ENCODE measurements at places on chromosomes 3 and 15.

DNA sequence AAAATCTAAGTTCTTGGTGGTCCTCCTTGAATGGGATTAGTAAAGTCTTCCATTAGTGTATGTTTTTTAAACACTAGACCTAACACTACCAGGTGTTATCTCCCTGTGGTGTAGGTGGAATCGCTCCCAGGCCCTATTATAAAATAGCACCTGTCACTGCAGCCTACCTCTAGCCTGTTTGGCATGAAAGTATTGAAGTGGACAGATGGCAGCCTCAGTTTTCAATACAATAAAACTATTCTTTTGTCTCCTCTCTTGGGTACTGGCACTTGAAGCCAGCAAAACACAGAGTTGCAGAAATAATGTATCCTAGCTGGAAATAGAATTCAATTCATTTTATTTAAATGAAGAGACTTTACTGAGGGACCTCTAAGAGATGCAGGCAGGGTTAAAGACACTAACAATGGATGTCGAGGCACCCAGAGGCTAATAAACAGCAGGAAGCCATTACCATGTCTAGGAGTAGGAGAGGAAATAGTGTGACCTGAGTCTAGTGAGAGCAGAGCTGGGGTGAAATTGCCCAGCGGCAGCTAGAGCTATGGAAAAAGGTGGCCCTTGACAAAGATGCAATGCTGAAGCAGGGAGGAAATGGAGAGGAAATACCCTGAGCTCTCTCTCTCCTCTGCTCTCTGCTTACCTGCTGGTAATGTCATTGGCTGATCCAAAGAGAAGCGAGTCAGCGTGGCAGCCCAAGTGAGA lies 49.1 kb upstream of the TMEM158 start:
- DNase-seq = no peak

GRCh38 chr15:32029409-32029861 lies 880 bp upstream of the CHRNA7 start:
- no peak for DNase-seq

DNA sequence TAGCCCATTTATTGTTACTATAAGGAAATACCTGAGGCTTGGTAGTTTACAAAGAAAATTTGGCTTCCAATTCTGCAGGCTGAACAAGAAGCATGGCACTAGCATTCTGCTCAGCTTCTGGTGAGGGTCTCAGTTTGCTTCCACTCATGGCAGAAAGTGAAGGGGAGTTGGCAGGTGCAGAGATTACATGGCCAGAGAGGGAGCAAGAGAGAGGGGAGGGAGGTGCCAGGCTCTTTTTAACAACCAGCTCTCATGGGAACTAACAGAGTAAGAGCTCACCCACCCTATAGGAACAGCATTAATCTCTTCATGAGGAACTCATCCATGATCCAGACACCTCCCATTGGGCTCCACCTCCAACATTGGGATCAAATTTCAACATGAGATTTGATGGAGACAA lies 437.9 kb downstream of the CHL1 start:
- no peak for DNase-seq

GRCh38 chr15:99956820-99957641 lies 223.8 kb upstream of the LYSMD4 start:
- no peak for DNase-seq

DNA sequence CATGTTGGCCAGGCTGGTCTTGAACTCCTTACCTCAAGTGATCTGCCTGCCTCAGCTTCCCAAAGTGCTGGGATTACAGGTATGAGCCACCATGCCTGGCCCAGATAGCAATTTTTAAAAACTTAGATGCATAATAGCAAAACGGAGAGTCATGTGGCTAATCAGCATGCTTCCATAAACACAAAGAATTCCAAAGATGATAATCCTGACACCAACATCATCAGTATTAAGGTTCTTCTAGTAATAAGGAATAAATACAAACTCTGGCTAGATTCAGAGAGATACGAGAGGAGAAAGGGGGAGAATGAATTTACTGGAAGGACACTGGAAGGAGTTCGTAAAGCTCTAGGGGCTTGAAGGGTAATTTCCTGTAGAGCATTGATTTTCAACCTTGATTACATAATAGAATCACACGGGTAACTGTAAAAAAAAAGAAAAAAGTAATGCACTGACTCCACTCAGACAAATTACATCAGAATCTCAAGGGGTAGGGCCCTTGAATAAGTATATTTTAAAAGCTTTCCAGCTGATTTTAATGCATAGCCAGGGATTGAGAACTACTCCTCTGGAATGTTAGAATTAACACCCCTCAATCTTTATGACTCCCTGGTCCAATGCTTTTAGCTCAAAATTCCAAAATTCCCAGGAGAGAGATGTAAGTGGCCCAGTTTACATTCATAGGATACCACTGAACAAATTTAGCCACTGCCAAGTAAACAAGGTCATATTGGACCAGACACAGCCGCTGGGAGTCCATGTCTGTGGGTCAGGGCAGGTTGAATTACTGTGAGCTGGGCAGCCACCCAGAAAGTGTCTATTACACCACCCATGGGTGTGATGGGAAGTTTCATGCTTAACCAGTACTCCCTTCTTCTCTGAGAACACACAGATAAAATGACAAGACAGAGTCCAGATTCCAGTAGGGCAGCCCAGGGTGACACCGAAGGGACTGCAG lies 243.9 kb downstream of the TBL1XR1 start:
- no peak for DNase-seq

DNA sequence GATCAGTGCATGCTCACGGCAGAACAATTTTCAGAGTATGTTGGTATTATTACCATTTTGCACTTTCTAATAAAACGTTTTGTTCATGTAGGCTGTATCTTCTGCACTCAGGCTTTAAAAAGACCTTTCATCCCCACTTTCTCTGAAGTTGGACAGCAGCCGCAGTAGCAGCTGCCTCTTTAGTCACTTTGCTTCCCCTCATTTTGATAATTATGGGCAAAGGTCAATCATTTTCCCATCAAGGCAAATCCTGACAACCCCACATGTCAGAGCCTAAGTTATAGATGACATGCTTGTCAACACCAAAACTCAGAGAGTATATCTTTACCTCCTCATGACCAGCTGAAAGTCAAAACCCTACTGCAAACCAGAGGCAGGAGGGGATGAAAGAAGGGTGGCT lies 99.7 kb downstream of the ROBO2 start:
- no peak for DNase-seq

GRCh38 chr3:116199063-116199462 lies 246.2 kb downstream of the LSAMP start:
- no peak for DNase-seq

DNA sequence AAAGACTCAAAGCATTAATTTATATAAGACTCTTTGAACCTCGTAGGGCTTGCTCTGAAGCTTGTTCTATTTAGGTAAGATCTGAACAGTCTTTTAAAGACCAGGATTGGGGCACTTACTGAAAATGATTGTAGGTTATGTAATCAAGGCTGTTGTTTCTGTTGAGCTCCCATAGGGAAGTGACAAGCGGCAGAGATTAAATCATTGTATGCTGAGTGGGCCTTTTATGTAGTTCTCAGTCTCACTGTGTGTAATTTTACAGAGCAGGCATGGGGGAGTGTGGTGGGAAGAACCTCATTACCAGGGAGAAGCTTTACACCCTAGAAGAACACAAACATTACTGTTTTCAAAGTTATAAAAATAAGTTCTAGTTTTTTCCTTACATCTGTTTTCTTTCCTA lies 160.0 kb upstream of the SNTN start:
- DNase-seq = no peak

GRCh38 chr3:99952306-99952705 lies 134.6 kb downstream of the CMSS1 start:
- no peak for DNase-seq

GRCh38 chr3:186216900-186217819 lies 108.3 kb upstream of the ETV5 start:
- DNase-seq = no peak

DNA sequence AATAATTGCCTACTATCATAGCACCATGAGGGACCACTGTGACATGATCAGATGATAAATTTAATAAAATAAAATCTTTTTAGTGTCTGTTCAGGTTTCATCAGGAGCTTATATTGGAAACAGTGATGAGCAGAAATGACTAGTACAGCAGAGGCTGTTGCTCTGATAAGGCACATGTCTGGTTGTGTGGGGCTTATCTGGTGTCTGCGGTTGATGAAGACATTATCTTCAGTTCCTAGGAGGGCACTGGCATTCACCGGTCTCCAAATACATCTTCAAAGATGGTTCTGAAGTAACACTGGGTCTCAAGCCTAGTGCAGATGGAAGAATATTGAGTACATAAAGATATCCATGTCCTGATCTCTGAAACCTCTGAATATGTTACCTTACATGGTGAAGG lies 125.3 kb downstream of the SUCNR1 start:
- no peak for DNase-seq

DNA sequence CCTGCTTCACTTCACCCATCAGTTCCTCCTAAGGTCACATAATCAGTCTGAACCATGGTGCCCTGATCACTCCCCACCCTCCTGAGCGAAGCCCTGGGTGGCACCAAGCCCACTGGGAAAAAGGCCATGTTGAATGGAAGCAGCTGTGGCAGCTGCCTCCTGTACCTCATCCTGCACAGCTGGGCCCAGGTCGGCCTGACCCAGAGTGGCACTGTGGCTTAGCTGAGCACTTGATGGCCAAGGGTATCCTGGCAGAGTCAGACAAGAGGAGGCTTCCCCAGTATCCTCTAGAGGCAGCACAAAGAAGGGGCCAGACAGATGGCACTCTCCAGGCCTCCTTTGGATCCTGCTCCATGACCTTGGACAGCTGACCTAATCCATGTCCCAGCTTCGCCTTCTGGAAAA lies 68.4 kb downstream of the TLE3 start:
- no peak for DNase-seq

DNA sequence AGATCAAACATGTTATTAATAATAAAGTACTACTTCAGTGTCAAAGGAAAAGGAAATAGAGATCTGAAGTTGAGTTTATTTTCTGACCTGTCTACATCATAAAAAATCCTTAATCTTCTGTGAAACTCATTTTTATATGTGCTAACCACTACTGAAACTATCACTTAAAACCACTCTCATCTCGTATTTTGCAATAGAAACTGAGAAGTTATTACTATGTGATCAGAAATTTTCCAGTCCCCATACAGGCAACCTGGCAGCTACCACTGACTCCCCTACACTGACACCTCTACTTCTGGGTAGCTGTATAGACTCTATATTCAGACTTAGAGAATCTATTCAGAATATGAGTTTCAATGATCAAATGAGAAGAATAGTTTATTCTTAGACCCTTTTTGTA lies 8.3 kb downstream of the HDGFL3 start:
- DNase-seq = no peak

GRCh38 chr3:139808201-139808600 lies 126.8 kb upstream of the CLSTN2 start:
- no peak for DNase-seq

GRCh38 chr3:4562595-4562994 lies 69.4 kb downstream of the ITPR1 start:
- DNase-seq = no peak

DNA sequence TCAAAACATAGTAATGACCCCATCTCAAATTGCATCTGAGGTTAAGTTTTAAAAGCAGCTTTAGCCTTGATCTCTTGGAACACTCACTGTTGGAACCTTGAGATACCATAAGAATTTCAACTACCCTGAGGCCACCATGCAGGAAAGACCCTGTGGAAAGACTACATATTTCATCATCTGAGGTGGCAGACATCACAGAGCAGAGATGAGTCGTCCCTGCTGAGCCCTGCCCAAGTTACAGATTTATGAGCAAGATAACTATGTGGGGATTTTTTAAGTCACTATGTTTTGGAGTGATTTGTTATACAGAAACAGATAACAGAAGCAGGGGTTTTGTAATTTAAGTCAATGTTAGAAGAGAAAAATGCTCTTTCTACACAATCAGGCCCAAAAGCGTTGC lies 168.4 kb downstream of the STAC start:
- DNase-seq = no peak

DNA sequence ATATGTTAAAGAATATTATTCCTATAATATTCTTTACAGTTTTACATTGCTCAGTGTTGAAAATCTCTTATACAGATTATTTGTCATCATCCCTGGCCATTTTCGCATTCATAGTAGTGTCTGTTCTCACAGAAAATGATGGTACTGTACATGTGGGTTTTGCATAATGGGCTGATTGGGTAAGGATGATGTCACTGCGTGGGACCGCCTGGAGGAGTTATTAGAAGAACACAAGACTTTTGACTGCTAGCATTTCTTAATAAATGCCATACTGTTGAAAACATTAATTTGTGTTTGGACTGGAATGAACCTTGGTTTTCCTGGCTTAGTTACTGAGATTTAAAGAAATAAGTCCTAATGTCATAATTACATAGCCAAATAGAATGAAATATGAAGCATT lies 20.3 kb downstream of the LRCH3 start:
- DNase-seq = no peak

- no peak for DNase-seq
These were observed 26.5 kb downstream of the ATP6V1A start for GRCh38 chr3:113773381-113773780.

DNA sequence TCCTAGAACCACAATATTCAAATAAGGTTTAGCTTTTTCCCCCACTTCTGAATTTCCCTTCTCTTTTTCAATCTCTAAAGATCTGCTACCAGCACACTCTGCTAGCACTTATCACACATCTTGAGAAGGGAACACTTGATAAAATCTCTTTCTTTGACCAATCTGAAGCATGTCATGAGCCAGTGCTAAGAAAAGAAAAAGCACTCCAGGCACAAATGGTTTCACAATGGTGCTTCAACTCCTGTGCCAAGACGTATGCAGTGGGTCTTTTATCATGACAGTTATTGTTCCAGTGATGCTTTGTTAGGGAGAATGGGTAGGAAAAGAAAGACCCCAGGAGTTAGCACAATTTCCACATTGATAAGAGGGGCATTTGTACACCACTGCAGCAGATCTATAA lies 248.4 kb downstream of the ZNF385D start:
- DNase-seq = no peak

GRCh38 chr3:52534281-52535183 lies 875 bp upstream of the NT5DC2 start:
- DNase-seq = no peak

- DNase-seq = no peak
These were observed 17.7 kb upstream of the CLSTN2 start for GRCh38 chr3:139917226-139917785.

DNA sequence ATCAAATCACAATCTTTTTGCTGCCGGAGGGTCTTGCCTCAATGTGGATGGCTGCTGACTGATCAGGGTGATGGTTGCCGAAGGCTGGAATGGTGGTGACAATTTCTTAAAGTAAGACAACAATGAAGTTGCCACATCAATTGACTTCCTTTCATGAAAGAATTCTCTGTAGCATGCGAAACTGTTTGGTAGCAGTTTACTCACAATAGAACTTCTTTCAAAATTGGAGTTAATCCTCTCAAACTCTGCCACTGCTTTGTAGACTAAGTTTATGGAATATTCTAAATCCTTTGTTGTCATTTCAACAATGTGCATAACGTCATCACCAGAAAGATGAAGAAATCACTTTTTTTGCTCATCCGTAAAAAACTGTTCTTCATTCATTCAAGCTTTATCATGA lies 65.8 kb downstream of the B3GNT5 start:
- no peak for DNase-seq

DNA sequence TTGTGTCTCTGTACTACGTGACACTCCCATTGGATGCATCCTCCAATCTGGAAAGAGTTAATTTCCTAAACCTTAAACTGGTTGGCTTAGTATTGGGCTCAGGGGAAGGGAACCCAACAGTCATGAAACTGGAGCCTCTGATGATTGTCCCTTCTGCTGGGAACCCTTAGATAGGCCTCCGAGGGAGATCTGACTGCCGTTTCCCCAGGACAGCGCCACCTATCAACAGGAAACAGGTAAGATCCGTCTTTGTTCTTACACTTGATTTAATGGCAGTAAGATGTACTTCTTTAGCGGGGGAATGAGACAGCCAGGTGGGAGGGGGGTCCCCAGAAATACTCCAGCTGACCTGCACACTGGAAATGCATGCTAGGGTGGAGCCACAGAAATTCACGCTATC lies 1749.6 kb downstream of the SI start:
- DNase-seq = no peak
